Keratinocyte (primary cell): ENCODE measurements at places on chromosomes 6 and 20.

DNA sequence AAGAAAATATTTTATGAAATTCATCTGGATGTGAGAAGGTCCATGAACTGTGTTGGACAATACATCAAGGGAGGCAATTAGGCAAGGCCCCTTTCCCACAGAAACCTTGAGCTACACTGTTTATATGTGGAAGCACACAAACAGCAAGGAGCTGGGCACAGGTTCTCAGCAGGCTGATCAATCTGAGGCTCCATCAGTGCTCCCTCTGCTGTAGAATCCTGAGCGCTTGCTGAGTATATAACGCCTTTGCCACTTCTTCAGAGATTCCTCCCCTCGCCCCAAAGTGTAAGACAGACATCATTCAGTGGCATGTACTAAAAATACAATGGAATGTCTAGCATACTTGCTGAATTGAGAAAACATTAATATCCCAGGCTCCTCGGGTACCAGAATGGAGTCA, 146.9 kb downstream of the PRKN start:
- DNase-seq, result no peak

GRCh38 chr6:15387118-15387517, 141.2 kb downstream of the JARID2 start:
- DNase-seq, result no peak

DNA sequence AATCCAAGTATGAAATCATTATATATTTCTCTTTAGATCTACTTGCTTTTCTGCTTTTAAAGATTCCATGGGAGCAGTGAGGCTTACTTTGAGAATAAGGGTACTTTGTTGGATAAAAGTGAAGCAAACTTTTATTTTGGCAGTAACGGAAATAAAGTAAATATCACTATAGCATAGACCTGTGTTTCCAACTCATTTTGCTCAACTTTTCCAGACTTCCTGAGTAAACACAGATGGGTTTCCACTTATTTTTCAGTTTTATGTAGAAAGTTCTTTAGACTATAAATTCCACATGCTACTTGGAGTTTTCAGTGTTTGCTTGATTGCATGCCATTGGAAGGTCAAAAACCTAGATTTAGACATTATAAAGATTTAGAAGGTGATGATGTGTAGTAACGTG, 6.2 kb downstream of the STX16 start:
- no peak for DNase-seq

- DNase-seq, result no peak
These were observed 118.2 kb downstream of the CD83 start for GRCh38 chr6:14235653-14236356.

- DNase-seq, result peak; percentile 88
These were observed 66.2 kb downstream of the SLC22A23 start for GRCh38 chr6:3390698-3391097.

DNA sequence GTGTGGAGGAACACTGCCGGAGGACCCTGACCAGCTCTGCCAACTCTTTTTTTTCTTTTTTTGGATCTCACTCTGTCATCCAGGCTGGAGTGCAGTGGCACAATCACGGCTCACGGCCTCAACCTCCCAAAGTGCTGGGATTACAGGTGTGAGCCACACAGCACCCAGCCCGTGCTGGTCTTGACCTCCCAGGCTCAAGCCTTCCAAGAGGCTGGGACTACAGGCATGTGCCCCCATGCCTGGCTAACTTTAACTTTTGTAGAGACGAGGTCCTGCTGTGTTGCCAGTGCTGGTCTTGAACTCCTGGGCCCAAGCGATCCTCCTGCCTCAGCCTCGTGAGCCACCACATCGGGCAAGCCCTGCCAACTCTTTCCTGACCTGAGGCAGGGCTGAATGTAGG, 11.2 kb downstream of the GCNT2 start:
- DNase-seq, result no peak

GRCh38 chr6:124119596-124119995, 315.9 kb downstream of the NKAIN2 start:
- no peak for DNase-seq

DNA sequence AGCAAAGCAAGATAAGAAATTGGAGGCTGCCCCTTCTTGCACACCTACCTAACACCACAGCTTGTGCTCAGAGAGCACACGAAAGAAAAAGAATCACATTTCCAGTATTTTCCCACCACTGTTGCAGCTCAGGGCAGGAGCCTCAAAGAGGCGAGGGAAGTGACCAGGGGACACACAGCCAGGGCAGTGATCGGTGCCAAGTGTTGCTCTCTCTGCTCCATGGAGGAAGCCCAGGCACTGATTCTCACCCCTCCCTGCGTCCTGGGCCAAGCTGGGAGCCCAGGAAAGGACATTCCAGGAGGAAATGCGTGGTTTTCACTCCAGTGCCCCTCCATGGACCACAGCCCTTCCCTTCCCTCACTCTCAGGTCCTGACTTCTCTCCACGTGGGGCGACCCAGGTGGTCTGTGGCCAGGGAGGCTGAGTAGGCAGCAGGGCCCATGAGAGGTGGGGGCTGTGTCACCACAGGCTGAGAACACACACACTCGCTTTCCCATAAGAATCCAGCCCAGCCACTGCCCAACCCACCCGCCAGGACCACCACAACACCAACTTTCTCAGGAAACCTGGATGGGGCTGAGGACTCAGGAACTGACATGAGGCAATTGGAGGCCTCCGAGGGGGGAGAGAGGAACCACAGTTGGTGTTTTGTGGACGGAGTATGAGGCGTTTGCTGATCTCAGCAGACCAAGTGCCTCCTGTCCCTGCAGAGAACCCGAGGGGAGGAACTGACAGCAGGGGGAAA, 81.7 kb upstream of the MAFB start:
- no peak for DNase-seq

GRCh38 chr6:164109770-164110140, 695.2 kb downstream of the QKI start:
- no peak for DNase-seq

DNA sequence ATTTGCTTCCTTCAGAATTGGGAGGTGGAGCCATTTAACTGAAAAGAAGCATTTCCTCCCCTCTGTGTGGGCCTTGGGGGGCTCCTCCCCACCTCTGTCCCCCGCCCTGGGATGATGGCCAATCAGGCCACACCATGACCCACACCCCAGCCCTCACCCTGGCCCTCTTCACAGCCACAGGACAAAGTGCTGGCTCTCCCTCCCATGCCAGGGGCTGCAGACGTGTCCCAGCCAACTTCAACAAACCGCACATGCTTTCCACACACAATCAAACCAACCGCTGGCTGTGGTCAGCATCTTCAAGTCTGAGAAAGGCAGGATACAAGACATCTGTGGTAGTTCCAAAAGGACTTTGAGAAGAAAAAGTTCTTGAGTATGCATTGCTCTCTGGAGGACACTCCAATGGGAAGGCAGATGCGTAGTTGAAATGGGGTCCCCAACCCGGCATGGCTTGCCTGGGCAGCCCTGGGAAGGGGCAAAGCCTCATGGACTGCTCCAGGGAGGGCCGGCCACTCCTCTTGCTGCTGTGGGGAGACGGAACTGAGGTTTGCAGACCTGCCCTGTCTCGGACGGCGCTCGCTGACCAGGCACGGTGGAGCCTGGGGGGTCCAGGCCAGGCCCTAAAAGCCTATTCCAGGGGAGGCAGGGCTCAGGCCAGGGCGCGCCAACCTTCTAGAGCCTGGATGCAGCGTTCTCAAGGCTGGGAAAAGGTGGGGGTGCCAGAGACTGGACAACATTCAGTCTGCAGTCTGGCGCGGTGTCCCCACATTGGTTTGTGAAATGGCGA, 12.2 kb downstream of the TTLL2 start:
- no peak for DNase-seq

DNA sequence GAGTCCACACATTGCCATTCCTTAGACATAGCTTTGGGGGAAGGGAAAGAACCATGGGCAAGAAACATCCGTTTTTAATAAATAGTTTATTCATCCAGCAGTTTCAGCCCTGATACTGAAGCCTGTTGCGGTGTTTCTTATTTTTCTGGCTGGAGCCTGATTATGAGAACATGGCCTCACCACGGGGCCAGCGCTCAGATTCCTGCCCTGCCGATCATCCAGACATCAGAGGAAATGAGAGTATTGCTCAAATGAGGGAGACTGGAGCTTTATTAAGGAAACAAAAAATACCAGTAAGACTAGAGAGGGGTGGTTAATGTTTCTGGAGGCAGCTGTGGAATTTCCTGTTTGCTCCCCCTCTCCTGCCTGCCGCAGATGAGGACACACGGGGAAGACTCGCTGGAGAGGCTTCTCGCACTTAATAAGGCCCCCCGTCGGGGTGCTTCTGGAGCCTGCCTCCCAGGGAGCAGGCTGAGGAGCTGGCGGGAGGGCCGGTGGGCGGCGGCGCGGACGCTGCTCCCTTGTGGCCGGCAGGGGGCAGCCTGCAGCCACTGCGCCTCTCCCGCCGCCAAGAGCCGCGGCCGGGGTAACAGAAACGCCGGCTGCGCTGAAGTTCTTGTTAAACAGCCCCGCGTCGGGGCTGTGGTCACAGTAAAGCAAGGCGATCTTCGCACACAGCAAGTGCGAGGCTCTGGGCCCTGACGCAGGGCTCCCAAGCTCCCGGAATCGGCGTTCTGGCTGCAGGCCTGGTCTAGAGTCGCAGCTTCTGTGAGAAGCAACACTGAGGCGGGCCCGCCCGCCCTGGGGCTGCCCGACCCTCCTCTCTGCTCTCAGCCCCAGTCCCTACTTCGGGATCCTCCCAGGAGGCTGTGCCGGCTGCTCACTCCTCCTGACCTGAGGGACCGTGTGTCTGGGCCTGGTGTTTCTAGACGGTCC, 17.5 kb downstream of the LEMD2 start:
- DNase-seq, result no peak

- DNase-seq, result no peak
These were observed 273.5 kb downstream of the COL12A1 start for GRCh38 chr6:74932232-74932888.

DNA sequence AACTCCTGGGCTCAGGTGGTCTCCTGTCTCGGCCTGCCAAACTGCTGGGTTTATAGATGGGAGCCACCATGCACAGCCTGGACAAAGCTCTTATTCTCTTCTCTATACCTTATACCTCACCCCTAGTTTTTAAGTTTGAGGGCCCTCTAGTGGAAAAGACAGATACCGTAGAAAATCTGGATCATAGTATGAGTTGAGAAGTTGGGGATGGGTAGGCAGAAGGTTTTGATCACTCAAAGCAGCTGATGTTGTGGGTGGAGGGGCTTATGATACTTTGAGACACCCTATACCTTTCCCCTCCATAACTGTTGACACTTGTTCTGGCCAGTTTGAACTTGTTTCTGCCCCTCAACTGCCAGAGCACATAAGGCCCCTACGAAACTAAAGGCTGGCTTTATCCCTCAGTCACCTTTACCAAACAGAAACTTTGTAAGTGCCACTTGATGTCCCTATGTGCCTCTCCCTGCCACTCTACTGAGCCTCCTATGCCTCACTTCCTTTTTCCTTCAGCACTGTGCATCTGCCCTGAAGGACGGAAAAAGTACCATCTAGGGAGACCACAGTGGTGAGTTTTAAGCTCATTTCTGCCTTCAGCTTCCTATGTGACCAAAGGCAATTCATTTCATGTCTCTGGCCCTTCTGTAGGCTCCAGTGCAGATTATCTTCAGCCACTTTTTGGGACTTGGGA, 28.6 kb downstream of the RALY start:
- no peak for DNase-seq

DNA sequence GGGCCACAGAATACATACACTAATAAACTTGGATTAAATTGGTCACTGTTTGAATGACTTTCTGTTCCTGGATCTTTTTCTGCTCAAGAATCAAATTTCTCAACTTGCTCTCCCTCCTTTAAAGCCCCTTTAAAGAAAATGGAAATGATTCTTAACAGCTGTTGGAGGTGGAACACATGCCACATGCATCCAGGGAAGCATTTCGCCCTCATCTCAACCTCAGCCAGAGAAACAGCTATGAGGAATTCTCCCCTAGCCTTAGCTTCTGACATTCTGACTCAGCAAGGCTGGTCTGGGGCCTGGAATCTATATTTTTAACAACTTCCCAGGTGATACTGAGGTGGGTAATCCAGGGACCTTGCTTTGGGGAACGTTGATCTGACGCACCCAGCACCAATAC, 263.4 kb upstream of the ECI2 start:
- DNase-seq, result no peak

DNA sequence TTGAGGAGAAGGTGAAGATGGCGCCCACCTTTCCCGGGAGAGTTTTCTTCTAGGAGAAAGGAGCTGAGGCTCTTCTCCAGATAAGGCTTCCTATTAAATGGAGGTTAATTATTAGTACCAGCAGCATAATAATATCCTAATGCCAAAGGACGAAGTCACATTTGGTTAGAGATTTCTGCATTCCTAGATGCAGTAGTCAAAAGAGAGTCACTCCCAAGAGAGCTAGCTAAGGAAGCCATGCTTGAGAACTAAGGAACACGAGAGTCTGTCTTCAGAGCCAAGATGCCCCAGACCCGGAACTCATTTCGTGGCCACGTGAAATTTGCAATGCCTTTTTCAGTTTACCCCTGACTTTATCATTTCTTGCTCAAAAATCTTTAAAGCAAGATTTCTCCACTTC, 132.7 kb downstream of the TSHZ2 start:
- DNase-seq, result no peak

GRCh38 chr20:57215826-57216471, 50.5 kb downstream of the BMP7 start:
- DNase-seq, result no peak

DNA sequence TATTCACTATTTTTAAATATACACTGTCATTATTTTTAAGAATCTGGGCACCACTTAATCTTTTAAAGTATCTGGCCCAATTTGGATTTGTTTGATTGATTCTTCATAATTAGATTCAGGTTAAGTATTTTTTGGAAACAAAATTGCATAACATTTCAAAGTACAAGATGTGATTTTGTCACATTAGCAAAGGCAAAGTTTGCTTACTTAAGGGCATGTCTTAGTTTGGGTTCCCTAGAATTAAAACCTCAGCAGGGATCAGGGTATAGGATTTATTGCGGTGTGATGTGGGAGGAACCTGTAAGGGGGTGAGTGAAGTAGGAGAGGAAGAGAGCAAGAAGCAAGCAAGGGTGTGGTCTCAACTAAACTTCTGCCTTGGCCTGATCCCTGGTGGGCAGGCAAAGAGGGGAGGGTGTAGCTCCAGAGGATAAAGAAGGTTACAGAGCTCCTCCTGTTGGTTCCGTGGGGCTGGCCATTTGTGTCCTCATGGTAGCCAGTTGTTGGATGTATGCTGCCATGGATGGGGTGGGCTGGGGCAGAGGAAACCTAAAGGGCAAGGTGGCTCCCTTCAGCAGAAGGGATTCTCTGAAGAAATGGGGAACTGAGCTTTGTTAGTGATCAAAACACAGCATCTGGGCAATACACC, 668.7 kb upstream of the SLC35B3 start:
- no peak for DNase-seq

GRCh38 chr20:2899243-2899642, 26.0 kb downstream of the PTPRA start:
- no peak for DNase-seq

GRCh38 chr6:165986914-165987482, 180.7 kb downstream of the TBXT start:
- no peak for DNase-seq

GRCh38 chr6:101398716-101399615, 5.5 kb downstream of the GRIK2 start:
- DNase-seq, result no peak
